ENCODE measurements at places on chromosomes 6 and 20.

GRCh38 chr6:125227244-125227643 is 73.7 kb downstream of the TPD52L1 start:
- no peak for DNase-seq

GRCh38 chr6:6931071-6932025 is 176.4 kb upstream of the RREB1 start:
- no peak for DNase-seq

GRCh38 chr20:34997774-34998173 is 42.1 kb downstream of the MYH7B start:
- DNase-seq: no peak

DNA sequence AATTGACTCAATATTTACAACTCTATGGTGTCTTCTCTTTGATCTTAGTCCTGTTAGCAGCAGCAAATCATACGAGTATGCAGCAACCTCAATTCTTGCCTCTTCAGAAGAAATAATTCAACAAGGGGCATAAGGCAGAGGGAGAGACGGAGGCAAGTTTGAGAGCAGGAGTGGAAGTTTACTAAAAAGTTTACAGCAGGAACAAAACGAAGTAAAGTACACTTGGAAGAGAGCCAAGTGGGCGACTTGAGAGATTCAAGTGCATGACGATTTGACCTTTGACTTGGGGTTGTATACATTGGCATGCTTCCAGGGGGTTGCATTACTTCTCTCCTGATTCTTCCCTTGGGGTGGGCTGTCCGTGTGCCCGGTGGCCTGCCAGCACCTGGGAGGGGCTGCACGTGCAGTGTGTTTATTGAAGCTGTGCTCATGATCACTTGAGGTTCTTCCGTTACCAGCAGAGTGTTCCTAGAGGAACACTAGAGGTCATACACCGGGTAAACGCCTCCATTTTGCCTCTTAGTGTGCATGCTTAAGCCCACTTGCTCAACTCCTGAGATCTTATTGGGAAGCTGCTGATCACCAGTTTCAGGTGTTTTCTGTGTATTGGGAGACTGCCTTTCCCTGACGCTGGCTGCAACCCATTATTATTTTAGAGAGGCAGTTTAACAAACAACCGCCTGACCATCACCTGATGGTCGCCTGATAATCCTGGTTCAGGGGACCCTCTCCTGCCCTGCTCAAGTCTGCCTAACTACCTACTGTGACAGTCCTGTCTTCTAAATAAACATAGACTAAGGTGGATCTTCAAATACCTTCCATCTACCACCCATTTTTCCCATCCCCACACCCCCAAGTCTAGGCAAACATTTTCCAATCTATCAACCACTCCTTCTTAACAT is 172.4 kb upstream of the MYLIP start:
- no peak for DNase-seq

GRCh38 chr20:19017104-19017690 is 195.2 kb upstream of the SLC24A3 start:
- no peak for DNase-seq
